Posterior vena cava (tissue), 2 donors: ENCODE measurements at places on chromosomes 6 and 20. TPM values are rescaled to one million over a fixed set of nuclear protein-coding genes. Genes with fewer than 3 reads are reported as not detected.
A peak's percentile ranks its signal among the peaks of the same experiment; 100 is the strongest.

DNA sequence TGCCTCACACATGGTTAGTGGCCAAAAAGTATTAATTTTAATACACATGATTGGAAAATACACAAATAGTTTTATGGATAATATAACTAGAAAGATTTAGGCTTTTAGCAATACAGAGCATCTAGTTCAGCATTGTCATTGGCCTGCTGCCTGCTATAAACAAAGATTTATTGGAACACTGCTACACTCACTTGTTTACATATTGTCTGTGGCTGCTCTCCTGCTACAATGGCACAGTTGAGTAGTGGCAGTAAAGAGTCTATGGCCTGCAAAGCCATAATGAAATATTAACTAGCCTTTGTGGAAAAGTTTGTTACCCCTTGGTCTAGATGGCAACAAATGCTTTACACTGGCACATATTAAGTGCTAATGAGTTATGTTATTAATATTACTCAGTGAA, 37.8 kb downstream of the ZNF451 start:
- no peak for DNase-seq

DNA sequence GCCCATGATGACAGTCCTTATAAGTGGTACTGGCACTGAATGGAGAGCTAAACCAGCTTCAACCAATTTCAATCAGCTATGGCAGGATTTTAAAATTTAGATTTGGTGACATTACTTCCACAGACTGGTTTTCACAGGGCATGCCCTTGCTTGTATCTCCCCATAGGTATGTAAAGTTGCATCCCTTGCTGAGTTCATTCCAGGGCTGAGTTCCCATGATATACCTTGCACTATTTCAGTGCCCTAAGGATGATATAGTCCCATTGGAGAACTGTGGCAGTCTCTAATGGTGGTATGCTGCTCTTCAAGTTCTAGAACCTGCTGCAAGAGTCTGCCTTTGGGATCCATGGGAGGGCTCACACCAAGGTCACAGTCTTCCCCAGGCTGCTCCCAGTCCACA, 232.7 kb upstream of the MOCS1 start:
- DNase-seq = no peak

DNA sequence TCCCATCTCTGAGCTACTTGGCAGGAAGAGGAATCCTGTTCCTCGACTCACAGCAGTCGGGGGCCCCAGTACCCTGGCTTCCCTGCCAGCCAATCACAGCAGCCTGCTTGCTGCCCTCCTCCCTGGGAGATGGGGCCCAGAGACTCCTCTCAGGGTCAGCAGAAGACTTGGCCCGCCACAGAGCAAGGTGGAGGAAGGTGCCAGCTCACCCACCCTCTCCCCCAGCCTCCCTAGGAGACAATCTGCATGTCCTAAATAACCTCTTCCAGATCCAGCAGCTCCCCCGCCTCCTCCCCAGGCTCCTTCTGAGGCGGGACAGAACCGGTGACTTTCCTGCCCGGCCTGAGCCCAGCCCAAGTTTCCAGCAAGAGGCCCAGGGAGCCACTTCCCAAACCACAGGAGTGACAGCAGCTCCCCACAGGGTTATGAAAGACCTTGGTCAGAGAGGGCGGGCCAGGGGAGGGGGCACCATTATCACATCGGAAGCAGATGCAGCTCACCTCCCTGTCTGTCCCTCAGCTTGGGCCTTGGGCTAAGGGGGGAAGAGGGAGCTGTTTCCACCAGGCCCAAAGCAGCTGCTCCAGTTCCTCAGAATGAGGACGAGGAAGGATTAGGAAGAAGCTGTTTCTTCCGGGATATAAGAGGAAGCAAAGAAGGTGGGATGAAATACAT, 2.3 kb downstream of the CCND3 start:
- peak; percentile 82 for DNase-seq

The OGFRL1 gene
- total RNA-seq = 23.7 TPM
